ENCODE measurements at places on chromosomes 7 and 10.

- DNase-seq = no peak
These were observed 177.2 kb downstream of the SEM1 start for GRCh38 chr7:96532428-96532935.

GRCh38 chr10:24153537-24153936 lies 55.4 kb upstream of the KIAA1217 start:
- DNase-seq = no peak

DNA sequence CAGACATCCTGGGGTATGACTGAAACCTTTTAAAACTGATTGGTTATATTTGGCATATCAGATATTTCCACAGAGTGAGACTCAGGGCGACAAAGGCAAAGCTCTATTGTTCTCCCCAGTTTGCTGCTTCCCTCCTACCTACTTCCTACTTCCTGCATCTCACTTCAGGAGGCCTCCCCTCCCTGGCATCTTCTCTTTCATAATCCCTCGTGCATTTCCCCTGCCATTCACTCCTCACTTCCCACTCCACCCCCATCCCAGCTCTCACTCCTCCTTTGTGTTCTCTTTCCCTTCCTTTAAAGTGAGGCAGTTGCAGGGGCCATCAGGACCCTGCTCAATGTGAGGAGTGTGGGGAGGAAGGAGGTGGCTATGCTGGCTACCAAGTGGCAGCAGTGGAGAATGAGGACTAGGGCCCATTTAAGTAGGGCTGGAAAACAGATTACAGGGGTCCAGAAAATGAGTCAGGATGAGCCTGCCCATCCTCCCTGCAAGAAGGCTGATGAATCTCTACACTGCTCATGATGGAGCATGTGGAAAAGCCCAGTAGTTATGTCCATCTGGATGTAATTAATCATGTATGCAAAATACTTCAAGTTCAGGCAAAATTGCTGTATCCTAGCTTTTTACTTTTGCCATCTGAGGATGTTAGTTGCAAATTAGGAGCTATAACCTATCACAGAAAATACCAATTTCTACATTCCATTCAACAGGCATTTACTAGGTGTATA lies 311.8 kb upstream of the IMMP2L start:
- no peak for DNase-seq

DNA sequence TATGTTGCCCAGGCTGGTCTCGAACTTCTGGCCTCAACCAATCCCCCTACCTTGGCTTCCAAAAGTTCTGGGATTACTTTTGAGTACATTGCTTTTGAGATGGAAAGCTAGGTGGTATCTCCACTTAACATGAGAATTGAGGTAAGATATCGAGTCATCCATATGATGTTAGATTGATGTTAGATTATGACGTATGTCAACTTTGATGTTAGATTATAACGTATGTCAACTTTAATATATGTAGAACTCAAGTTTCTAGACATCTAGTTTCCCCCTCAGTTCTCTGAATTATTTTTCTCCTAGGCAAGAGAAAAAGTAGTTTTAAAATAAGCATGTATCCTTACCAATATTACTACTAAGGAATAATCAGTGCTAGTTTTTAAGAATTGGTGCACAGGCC lies 20.0 kb downstream of the SHOC2 start:
- no peak for DNase-seq

GRCh38 chr10:2326411-2326810 lies 589.1 kb upstream of the ADARB2 start:
- no peak for DNase-seq
